SJSA1 (cell line): ENCODE measurements at places on chromosomes 6 and 20. TPM values are rescaled to one million over a fixed set of nuclear protein-coding genes. Genes with fewer than 3 reads are reported as not detected.

DNA sequence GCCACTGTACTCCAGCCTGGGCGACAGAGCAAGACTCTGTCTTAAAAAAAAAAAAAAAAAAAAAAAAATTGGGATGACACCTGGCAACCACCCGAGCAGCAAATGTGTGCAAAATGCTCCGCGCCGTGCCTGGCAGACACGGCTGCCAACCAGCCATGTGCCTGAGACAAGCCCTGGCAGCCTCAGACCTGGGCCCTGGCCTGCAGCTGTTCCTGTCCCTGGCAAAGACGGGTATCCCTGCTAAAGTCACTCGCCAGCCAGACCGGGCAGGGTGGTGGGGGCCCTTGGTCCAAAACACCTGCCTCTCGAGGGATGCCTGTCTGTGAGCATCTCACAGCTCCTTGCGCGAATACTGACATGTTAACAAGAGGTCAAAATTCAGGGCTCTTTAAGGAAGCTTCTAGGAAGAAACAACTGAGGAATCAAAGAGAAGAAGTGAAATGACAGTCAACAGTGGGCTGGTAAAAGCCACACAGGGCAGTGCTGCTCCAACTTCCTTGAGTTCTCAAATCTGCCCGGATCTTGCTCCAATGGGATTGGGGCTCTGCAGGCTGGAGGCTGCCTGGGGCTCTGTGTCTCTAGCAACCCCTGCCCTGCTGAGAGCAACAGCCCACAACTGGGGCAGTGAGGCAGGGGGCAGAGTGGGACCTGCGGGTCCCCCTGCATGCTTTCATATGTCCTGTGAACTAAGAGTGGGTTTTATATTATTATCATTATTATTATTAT is 53.4 kb downstream of the SYTL3 start:
- peaks cover 28% of the 10 kb centered on the region for H3K4me1 ChIP-seq
- DNase-seq, result no peak
- no peak overlapping the region for H3K4me3 ChIP-seq
- H3K27me3 ChIP-seq, result no peaks in the 10 kb centered on the region
- H3K27ac ChIP-seq, result no peak overlapping the region

GRCh38 chr6:138655828-138656227 is 117.7 kb upstream of the CCDC28A start:
- H3K4me1 ChIP-seq, result peaks cover 24% of the 10 kb centered on the region
- H3K27ac ChIP-seq, result peak overlapping the region; percentile 64
- H3K27me3 ChIP-seq, result no peaks in the 10 kb centered on the region; the same call in 1 of the 2 replicates
- H3K36me3 ChIP-seq, result no peaks in the 10 kb centered on the region
- DNase-seq, result no peak
- no peak overlapping the region for H3K4me3 ChIP-seq

GRCh38 chr6:43800746-43801494 is 30.9 kb downstream of the VEGFA start:
- H3K4me3 ChIP-seq, result no peak overlapping the region
- no peaks in the 10 kb centered on the region for H3K36me3 ChIP-seq
- no peak overlapping the region for H3K27ac ChIP-seq

- H3K27me3 ChIP-seq, result no peaks in the 10 kb centered on the region
- no peaks in the 10 kb centered on the region for H3K36me3 ChIP-seq
- DNase-seq, result no peak
- H3K4me3 ChIP-seq, result no peak overlapping the region
- no peak overlapping the region for H3K27ac ChIP-seq
- no peaks in the 10 kb centered on the region for H3K4me1 ChIP-seq
Observed at GRCh38 chr6:4554645-4555044, 221.6 kb upstream of the CDYL start.

- peaks cover 6% of the 10 kb centered on the region for H3K4me1 ChIP-seq
- DNase-seq, result no peak
- no peaks in the 10 kb centered on the region for H3K27me3 ChIP-seq
Observed at GRCh38 chr20:44683263-44684046, 31.7 kb upstream of the CCN5 start.

GRCh38 chr6:28808383-28808782 is 115.4 kb downstream of the TRIM27 start:
- no peak for DNase-seq
- no peak overlapping the region for H3K27ac ChIP-seq
- no peaks in the 10 kb centered on the region for H3K36me3 ChIP-seq
- H3K27me3 ChIP-seq, result peaks cover 39% of the 10 kb centered on the region
- no peak overlapping the region for H3K4me3 ChIP-seq

GRCh38 chr6:75149696-75150095 is 56.2 kb downstream of the COL12A1 start:
- no peaks in the 10 kb centered on the region for H3K27me3 ChIP-seq
- H3K4me3 ChIP-seq, result no peak overlapping the region
- no peak overlapping the region for H3K27ac ChIP-seq
- H3K4me1 ChIP-seq, result no peaks in the 10 kb centered on the region
- H3K36me3 ChIP-seq, result peaks cover 88% of the 10 kb centered on the region
- DNase-seq, result no peak

DNA sequence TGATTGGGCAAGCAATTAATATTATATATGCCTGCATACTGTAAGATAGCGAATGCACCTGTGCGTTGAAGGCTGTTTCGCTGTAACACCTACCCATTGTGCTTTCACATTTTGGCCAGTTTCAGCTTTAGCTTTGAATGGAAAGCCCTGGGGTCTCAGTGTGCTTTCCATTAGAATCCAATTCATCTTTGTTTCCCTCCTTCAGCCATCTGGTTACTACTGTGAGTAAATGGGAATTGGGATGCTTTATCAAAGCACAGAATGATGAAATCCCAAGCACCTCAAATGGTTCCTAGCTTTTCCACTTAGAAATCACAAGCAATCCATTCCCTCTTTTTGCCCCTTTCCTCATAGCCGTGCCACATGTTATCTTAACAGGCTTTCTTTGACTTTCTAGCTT is 127.1 kb downstream of the HDGFL1 start:
- no peak overlapping the region for H3K4me3 ChIP-seq
- H3K4me1 ChIP-seq, result no peaks in the 10 kb centered on the region
- DNase-seq, result no peak
- H3K36me3 ChIP-seq, result no peaks in the 10 kb centered on the region
- H3K27me3 ChIP-seq, result no peaks in the 10 kb centered on the region

DNA sequence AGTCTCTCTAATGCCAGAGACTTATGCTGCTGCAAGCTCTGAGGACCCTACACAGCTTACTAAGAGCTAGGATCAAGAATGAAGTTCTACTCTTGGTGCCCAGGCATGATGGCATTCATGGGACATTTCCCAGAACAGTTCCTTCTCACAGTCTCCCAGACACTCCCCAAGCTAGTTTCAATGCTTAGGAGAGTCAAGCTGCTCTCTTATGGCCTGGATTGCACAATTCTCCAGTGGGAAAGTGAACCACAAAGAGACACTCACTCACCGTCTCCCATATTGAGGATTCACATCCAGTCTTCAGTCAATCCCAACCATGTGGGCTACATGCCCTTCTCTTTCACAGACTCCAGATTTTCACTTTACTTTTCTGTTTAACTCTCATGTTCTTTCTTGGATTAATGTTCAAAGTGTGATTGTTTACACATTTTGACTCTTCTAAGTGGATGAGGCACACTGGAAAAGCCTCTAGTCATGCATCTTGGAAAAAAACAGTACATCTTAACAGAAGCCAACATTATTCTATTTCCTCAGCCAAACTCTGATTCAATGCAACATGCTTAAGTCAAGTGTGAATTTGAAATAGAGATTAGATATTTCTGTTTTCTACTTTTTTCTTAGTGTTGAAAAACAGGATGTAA is 447.8 kb upstream of the BTBD3 start:
- H3K36me3 ChIP-seq, result no peaks in the 10 kb centered on the region
- H3K27ac ChIP-seq, result no peak overlapping the region
- no peak for DNase-seq
- H3K27me3 ChIP-seq, result no peaks in the 10 kb centered on the region

DNA sequence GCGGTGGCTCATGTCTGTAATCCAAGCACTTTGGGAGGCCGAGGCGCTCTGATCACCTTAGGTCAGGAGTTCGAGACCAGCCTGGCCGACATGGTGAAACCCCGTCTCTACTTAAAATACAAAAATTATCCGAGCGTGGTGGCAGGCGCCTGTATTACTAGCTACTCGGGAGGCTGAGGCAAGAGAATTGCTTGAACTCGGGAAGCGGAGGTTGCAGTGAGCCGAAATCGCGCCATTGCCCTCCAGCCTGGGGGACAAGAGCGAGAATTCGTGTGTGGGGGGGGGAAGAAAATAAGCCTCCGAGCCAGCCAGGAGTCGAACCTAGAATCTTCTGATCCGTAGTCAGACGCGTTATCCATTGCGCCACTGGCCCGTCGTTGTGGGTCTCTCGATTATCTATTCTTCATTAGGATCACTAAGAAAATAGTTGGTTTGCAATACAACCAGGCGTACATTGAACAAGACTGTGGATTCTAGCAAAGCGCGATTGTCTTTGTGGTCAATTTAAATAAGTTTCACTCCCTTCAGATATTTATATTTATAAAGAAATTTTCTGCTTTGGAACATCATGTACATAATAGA is 33.9 kb upstream of the PRSS16 start:
- no peaks in the 10 kb centered on the region for H3K4me1 ChIP-seq
- H3K36me3 ChIP-seq, result no peaks in the 10 kb centered on the region
- no peak for DNase-seq

- H3K27me3 ChIP-seq, result no peaks in the 10 kb centered on the region
- H3K36me3 ChIP-seq, result peaks cover 44% of the 10 kb centered on the region
- H3K27ac ChIP-seq, result no peak overlapping the region
- DNase-seq, result no peak
Observed at GRCh38 chr20:32468313-32468640, 110.1 kb downstream of the ASXL1 start.

DNA sequence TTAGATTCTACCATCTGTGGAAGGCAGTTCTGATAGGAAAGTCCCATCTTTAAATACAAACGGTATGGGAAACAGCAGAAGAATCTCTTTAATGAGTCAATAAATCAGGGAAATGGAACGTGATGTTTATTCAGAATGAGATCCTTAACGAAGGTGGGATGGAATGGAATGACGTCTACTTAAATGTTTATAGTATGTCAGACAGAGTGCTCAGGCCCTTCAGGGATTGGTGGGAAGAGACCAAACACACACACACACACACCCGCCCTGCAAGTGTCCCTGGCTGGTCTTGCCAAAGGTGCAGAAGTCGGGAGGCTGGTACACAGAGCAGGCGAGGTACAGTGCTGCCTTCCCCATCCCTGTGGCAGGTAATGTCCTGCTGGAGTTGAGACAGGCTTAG is 164.0 kb downstream of the FARS2 start:
- H3K36me3 ChIP-seq, result no peaks in the 10 kb centered on the region
- no peaks in the 10 kb centered on the region for H3K27me3 ChIP-seq
- H3K4me3 ChIP-seq, result no peak overlapping the region
- no peak overlapping the region for H3K27ac ChIP-seq

- no peak for DNase-seq
- H3K4me1 ChIP-seq, result peaks cover 8% of the 10 kb centered on the region
- no peaks in the 10 kb centered on the region for H3K27me3 ChIP-seq
- peaks cover 53% of the 10 kb centered on the region for H3K36me3 ChIP-seq
- no peak overlapping the region for H3K27ac ChIP-seq
Observed at GRCh38 chr20:38523697-38524096, 51.1 kb downstream of the RALGAPB start.

- no peak for DNase-seq
- H3K27ac ChIP-seq, result no peak overlapping the region
- H3K4me3 ChIP-seq, result no peak overlapping the region
- H3K4me1 ChIP-seq, result no peaks in the 10 kb centered on the region
Observed at GRCh38 chr20:18018100-18018499, 39.6 kb downstream of the OVOL2 start.

GRCh38 chr20:62360854-62361798 is 6.0 kb downstream of the LAMA5 start:
- H3K4me3 ChIP-seq, result no peak overlapping the region
- H3K36me3 ChIP-seq, result no peaks in the 10 kb centered on the region
- no peak overlapping the region for H3K27ac ChIP-seq
- peaks cover 73% of the 10 kb centered on the region for H3K4me1 ChIP-seq

DNA sequence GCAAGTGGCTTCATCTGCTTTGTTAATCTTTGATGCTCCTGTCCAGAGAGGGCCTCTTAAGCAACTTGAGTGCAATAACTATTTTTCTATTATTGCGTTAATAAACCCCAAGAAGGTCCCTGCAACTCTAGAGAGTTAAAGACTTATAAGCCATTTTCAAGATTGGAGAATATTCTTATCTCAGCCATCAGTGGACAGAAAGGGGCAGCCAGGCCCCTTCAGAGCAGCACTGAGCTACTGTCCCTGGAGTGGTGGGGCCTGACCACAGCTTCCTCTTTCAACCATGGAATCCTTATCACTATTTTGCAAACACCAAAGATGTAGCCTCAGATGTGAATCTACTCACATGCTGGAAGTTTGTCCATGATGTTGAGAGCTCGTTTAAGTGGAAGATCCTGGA is 2.8 kb upstream of the MAS1L start:
- no peak overlapping the region for H3K4me3 ChIP-seq
- no peak for DNase-seq
- no peaks in the 10 kb centered on the region; the same call in 1 of the 2 replicates for H3K27me3 ChIP-seq
- no peaks in the 10 kb centered on the region for H3K36me3 ChIP-seq
- no peaks in the 10 kb centered on the region for H3K4me1 ChIP-seq

DNA sequence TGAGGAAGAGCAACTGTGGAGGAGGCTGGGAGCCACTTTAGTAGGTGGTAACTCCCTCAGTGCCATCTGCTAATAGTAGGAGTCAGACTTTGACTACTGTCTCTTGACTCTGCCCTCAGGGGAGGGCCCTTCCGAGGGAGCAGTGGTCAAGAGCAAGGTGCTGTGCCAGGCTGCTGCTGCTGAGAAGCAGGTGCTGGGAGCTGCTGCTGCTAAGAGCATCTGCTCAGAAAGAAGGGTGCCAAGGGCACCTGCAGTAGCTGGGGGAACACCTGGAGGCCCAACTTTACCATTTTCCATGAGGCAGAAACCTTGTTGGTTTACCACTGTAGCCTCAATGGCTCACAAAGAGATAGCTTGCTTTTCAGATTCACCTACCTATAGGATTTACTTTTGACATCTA is 18.5 kb downstream of the GGTLC1 start:
- no peak overlapping the region for H3K4me3 ChIP-seq
- no peak for DNase-seq
- no peaks in the 10 kb centered on the region for H3K36me3 ChIP-seq
- H3K27ac ChIP-seq, result no peak overlapping the region
- no peaks in the 10 kb centered on the region for H3K4me1 ChIP-seq

DNA sequence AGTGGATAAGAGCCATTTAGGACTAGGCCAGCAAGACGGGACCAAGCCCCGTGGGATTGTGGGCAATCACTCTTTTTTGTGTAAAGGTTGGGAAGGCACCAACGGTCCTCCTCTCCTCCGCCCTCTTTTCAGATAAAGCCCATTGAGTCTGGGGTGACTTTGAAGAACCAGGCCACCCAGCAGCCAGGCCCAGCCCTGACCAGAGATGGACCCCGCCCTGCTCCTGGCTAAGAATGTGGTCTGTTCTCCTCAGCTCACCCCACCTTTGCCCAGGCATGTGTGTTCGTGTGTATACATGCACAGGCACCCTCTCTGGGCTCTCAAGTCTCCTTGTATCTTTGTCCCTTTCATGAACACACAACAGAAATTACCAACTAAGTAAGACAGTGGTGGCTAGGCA is 9.1 kb downstream of the SDC4 start:
- H3K4me1 ChIP-seq, result peaks cover 72% of the 10 kb centered on the region
- no peak overlapping the region for H3K4me3 ChIP-seq
- no peak for DNase-seq
- no peaks in the 10 kb centered on the region for H3K27me3 ChIP-seq
- peak overlapping the region; percentile 79; the same call in 1 of the 2 replicates for H3K27ac ChIP-seq

GRCh38 chr6:168122521-168122920 is 43.5 kb upstream of the FRMD1 start:
- H3K27me3 ChIP-seq, result no peaks in the 10 kb centered on the region
- H3K4me1 ChIP-seq, result no peaks in the 10 kb centered on the region
- H3K27ac ChIP-seq, result no peak overlapping the region
- no peak for DNase-seq
- H3K4me3 ChIP-seq, result no peak overlapping the region

SLC22A16 gene
- not detected in 2 replicates for total RNA-seq

DACT2 gene
- total RNA-seq, result not detected in 2 replicates

EEF1A2 gene
- 5.2 and 13.0 TPM in 2 replicates for total RNA-seq

OPN5 gene
- not detected in 2 replicates for total RNA-seq

C6orf52 gene
- total RNA-seq, result 0.50 and 2.2 TPM in 2 replicates

ADGRF5 gene
- not detected in 2 replicates for total RNA-seq

NKAPL gene
- not detected in 2 replicates for total RNA-seq

ACSS1 gene
- total RNA-seq, result 3.8 and 4.9 TPM in 2 replicates
